ENCODE measurements at places on chromosomes 3 and 15. TPM values are rescaled to one million over a fixed set of nuclear protein-coding genes. Genes with fewer than 3 reads are reported as not detected.

LOXL1 gene
- total RNA-seq, result 2.2 TPM

ARRDC4 gene
- 4.2 TPM for total RNA-seq

ATP6V1A gene
- total RNA-seq, result 11.1 TPM

CASR gene
- not detected for total RNA-seq

PLAAT1 gene
- not detected for total RNA-seq

PLSCR1 gene
- 7.3 TPM for total RNA-seq

TMEM266 gene
- not detected for total RNA-seq

HYAL1 gene
- total RNA-seq, result 0.30 TPM

CLDN16 gene
- not detected for total RNA-seq

CDCP1 gene
- total RNA-seq, result not detected

GOLGA6L10 gene
- 1.6 TPM for total RNA-seq

THRB gene
- not detected for total RNA-seq

ESYT3 gene
- total RNA-seq, result not detected

GOLGA6L9 gene
- 3.4 TPM for total RNA-seq

- DNase-seq, result no peak
These were observed 63.5 kb downstream of the SLC49A4 start for GRCh38 chr3:122858373-122858772.

GRCh38 chr15:87416591-87417257 is 839.8 kb downstream of the NTRK3 start:
- no peak for DNase-seq

- no peak for DNase-seq
These were observed 24.6 kb downstream of the CCDC14 start for GRCh38 chr3:123936400-123936799.

DNA sequence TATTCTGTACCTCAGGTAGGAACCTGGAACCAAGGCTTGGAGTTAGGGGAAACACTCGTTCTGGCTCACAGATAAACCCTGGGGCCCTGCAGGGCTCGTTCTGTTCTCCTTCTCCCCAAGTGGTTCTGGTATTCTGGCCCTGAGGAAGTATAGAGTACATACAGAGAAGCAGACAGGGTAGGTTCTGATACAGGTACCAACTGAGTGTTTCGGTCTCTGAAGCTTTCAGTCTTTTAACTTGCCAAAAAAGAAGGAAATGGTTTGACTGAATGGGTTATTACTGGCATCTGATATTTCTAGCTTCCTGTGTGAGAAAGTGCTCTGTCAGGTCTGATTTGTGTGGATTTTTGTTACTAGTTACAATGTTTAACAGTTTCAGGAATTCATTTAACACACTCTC is 67.3 kb downstream of the UBE2E2 start:
- DNase-seq, result no peak

DNA sequence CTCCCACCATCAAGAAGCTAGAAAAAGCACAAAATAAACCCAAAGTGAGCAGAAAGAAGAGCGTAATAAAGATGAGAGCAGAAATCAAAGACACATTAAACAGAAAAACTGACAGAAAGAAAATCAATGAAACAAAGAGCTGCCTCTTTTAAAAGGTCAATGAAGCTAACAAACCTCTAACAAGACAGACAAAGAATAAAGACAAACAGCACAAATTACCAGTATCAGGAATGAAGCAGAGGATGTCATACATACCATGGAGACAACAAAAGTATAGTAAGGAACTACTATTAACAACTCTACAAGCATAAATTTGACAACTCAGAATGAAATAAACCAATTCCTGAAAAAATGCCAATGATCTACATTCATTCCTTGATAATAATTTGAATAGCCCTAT is 15.0 kb downstream of the C3orf70 start:
- DNase-seq, result no peak

GRCh38 chr3:161017971-161018370 is 87.2 kb downstream of the B3GALNT1 start:
- DNase-seq, result no peak

GRCh38 chr15:56524915-56525314 is 60.0 kb upstream of the MNS1 start:
- DNase-seq, result no peak

DNA sequence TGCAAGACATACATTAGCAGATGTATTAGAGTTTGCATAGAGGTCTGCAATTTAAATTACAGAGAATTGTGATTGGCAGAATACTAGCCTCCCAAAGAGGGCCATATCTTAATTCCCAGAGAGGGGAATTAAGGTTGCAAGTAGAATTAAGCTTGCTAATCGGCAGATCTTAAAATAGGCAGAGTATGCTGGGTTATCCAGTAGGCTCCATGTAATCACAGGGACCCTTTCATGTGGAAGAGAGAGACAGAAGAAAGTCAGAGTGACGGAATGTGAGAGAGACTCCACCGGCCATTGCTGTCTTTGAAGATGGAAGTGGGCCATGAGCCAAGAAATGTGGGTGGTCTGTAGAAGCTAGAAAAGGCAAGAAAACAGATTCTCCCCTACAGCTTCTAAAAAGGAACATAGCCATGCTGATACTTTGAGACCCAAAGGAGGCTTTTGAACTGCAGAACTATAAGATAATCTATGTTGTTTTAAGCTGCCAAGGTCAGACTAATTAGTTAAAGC is 38.8 kb downstream of the IMPG2 start:
- DNase-seq, result no peak

- DNase-seq, result no peak
These were observed 63.9 kb upstream of the OSTN start for GRCh38 chr3:191135175-191135574.

DNA sequence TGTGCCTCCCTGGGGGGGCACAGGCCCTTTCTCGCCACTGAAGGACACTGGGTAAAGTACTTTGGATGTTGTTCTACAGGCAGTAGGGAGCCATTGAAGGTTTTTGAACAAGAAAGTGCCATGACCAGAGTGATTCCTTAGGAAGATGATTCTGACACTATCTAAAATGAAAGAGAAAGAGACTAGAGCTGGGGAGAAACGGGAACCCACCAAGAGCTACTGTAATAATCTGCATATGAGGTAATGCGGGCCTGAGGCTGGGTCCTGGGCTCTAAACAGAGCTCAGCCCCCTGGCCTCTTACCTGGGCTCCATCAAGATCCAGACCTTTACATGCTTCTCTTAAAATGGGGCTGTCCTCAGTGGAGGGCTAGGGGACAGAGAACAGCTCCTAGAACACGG is 24.9 kb downstream of the GRK7 start:
- DNase-seq, result no peak

DNA sequence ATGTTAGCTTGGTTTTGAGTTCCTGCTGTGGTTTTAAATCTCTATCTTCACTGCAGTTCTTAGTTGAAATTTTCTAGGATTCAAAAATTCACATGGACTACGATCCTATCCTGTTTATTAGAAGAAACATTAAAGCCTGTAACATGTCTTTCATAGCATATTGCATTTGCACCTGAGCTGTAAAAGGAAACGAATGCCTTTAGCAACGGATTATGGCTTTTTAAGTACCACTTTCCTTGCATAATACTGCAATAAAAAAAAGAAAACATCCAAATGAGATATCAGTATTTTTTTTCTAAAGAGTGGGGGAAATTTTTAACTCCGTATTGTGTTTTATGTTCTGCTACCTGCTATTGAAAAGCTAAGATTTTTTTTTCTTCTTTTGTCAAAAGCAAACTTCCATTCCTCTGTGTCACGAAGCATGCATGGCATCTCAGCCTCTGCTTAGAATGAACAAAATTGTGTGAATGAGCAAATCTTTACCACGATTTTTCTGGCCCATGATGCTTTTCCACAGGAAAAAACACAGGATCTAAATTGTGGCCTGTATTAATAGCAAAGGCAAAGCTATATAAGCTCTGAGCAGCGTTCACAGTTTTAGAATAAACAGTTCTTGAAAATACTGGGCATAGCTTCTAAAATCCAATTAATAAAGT is 110.0 kb upstream of the CDIN1 start:
- no peak for DNase-seq

- no peak for DNase-seq
These were observed 44.4 kb downstream of the CADPS start for GRCh38 chr3:62830727-62831322.

GRCh38 chr15:54364961-54365360 is 386.7 kb downstream of the UNC13C start:
- DNase-seq, result no peak

DNA sequence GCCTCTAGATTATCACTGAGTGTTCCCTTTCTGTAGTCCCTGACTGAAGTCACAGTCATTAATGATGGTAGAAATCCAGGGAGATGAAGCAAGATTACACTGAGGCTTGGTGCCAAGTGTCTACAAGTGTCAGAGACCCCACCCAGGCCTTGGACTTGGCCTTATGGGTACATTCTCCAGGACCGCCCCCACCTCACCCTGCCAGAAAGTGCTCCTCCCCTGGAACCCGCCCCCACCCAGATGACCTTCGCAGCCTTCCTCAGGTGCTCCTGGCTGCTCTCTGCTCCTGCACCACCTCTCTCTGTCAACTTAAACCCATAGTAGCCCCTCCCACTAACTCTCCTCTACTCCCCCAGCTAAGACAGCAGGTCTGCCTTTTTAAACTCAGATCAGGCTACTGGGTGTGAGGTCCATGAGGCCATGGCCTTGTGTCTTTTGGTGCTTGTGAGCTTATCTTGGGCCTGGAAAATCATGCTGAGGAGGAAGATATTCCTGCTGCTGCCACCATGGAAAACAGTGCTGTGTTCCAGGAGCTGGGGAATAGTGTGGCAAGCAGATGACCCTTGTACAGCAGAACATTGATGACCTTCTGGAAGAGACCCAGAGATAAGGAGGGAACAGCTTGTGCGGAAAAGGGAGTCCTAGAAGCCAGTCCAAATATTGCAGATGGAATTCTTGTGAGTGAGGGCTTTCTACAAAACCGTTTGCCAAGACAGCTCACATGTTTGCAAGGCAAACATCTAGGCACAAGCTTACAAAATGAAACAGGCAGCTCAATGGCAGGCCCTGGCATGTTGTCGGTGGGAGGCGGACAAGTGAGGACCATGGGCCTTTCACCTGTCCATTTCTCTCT is 40.3 kb upstream of the NDUFB4 start:
- no peak for DNase-seq

- peak; percentile 43 for DNase-seq
These were observed 7.6 kb downstream of the SCG3 start for GRCh38 chr15:51688863-51689262.

- DNase-seq, result no peak
These were observed 115.8 kb downstream of the RPLP1 start for GRCh38 chr15:69568173-69569009.

DNA sequence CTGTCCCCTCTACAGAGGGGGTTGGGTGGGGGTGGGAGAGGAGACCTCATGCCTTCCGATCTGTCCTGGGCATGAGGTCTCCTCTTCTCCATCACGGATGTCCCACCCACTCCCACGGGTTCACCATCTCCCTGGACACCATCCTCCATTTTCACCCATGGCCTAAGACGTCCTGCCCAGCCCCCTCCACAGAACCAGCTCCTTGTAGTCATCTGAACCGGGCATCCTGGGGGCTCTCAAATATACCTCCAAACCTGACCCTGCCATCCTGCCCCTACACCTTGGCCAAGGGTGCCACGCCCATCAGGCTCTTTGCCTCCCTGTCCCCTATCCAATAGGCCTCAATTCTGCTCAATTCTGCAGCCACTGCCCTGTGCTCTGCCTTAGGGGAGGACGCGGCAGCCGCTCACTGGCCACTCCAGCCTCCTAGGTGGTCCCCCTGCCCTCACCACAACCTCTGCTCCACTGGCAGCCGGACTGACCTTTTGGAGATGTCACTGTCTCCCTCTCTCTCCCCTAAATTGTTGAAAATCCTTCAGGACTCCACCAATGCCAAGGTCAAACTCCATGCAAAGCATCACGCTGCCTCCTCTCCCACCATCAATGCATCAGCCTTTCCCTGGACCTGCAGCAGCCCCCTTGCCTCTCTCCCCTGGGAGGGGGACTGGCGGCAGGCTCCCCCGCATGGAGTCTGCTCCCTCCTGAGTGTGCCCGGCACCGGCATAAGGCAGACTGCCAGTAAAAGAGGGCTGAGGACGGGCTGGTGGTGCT is 9.4 kb upstream of the ANPEP start:
- no peak for DNase-seq

GRCh38 chr3:159029306-159030026 is 227.6 kb downstream of the MFSD1 start:
- no peak for DNase-seq

DNA sequence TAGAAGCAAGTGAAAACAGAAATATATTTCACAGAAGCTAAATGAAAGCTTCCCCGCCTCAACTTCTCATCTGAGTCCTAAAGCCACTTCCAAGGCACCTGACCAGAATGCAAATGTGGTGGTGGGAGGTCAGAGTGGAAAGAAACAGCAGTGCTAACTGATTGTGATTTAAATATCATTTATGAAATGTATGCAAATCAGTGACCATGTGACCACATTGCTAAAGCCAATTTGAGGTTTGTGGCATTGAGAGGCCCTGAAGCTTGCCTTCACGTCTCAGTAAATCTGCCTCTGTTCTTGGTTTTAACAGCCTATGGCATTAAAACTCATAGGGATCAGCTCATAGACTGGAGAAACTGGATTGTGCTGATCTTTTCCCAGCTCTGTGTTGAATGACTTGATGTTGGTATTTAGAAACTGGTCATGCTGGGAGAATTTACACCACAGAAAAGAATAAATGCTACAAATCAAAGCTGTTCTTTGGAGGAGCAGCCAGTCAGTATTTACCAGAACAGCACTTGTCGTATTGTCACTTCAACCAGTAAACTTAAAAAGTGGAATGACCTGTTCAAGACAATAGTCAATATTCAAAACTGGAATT is 481.4 kb upstream of the ALCAM start:
- DNase-seq, result no peak

- no peak for DNase-seq
These were observed 73.3 kb downstream of the SYNPR start for GRCh38 chr3:63351159-63352007.

GRCh38 chr3:9198899-9199335 is 50.5 kb downstream of the SRGAP3 start:
- no peak for DNase-seq

DNA sequence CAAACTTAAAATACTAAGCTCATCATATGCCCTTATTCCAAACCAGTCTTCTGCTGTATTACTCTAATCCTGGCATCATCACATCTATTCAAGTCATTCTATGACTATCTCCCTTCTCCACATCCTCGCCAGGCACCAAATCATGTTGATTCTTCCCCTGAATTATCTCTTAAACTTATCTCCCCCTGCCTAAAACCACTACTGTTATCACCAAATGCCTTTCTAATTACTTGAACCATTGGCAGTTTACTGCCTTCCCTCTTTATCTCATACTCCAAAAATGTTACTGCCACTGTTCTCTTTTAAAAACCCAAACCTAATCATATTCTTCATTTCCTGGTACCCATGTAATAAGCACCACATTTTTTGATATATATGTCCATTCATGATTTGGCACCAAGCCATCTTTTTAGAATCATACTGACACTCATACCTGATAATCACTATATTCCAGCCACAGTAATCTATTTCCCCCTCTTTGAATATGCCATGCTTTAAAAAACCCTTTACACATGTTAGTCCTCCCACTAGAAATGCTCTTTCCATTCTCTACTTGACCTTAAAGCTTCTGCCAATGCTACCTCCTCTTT is 126.8 kb downstream of the PEAK1 start:
- no peak for DNase-seq

- DNase-seq, result peak; percentile 66
These were observed 25.7 kb downstream of the RPLP1 start for GRCh38 chr15:69478259-69478781.
